ENCODE measurements at places on chromosomes 4 and X.

DNA sequence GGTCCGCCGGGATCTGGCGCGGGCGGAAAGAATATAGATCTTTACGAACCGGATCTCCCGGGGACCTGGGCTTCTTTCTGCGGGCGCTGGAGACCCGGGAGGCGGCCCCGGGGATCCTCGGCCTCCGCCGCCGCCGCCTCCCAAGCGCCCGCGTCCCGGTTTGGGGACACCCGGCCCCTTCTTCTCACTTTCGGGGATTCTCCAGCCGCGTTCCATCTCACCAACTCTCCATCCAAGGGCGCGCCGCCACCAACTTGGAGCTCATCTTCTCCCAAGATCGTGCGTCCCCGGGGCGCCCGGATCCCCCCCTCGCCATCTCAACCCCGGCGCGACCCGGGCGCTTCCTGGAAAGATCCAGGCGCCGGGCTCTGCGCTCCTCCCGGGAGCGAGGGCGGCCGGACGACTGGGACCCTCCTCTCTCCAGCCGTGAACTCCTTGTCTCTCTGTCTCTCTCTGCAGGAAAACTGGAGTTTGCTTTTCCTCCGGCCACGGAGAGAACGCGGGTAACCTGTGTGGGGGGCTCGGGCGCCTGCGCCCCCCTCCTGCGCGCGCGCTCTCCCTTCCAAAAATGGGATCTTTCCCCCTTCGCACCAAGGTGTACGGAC is 482 bp upstream of the SHOX start:
- no peak for DNase-seq

DNA sequence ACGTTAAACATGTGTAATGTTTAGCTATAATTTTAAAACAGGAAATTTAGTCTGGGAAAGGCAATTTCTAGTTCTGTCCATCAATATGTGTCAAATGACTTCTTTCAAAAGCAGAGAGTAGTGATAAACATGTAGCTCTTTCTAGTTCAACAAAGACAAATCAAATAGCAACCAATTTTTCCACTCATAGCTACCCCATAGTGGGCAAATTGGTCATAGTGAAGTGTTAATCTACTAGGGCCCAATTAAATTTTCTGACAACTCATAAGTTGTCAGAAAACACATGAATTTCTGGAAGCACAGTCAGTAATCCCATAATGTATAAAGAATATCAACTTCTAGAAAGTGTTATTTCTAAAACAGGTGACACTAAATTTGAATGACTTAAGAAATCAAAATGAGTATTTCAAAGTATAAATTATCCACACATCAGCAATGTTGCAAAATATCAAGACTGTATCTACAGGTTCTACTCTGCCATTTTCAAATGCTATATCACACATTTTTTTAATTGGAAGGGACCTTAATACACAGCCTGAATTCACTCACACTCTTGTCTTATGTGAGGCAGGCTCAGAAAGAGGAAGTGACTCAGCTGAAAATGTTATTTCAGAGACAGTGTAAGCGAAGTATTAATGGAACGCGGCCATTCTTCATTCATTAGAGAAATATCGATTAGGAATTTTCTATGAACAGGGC is 7.7 kb downstream of the OCIAD2 start:
- DNase-seq = no peak

- peak; percentile 11 for DNase-seq
These were observed 343.0 kb downstream of the OPHN1 start for GRCh38 chrX:68090266-68090665.

DNA sequence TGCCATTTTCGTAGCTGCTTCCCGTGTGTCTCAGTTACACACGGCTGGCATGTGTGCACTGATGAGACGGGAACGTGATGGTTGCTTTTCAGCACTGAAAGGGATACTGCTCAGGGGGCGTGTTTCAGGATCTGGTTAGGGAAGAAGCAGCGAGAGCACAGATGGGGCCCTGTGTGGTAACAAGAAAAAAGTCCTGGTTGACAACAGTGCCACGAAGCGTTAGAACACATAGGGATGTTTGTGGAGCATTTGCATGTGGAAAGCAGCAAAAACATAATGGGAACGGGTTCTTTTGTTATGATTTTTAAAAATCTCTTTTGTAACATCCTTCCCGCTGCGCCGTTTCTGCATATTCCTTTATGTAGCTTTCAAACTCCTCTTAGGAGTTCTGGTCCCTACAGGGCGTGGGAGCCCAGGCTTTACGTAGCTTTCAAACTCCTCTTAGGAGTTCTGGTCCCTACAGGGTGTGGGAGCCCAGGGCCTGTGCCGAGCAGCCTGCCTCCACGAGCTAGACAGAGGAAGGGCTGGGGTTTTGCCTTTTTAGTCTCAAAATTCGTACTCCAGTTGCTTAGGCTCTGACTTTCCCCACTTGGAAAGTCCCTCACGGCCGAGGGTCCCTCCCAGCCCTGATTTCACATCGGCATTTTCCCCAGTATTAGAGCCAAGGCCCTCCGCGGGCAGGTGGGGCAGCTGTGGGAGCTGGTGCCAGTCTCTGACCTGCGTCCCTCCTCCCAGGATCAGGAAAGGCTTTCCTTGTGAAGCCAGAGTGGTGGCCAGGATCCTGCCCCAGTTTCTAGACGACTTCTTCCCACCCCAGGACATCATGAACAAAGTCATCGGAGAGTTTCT is 11.0 kb upstream of the MSANTD1 start:
- no peak for DNase-seq

DNA sequence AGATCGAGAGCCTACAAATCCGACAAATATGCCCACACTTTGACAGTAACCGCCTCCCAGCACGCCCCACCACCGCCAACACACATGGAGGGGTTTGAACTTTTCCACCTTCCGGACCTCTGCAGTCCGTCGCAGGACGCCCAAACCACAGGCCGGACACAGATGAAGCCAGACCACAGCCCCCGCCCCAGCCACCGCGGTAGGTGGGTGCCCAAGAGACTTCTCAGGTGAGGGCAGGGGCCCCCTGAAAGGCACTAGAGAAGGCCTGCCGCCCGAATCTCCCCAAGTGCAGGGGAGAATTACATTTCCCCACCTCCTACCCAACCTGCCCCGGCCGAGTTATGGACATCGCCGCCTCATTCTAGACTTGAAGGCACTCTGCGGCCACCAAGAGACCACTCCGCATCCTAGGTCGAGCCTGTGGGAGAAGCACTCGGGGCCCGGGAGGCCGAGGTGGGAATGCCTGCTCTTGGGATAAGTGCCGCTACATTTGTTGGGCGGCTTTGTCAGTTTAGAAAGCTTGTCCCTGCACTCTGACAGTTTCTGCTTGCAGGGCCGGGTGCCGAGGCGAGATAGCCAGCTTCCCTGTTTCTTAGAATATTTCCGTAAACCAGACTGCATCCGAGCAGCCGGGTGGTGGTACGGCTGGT is 21.5 kb downstream of the HAND2 start:
- DNase-seq = no peak

- peak; percentile 6 for DNase-seq
These were observed 14.6 kb upstream of the CLTRN start for GRCh38 chrX:15679246-15679645.

GRCh38 chr4:121030131-121030530 is 42.2 kb downstream of the NDNF start:
- DNase-seq = peak; percentile 32

GRCh38 chr4:1170976-1171310 is 1.4 kb downstream of the SPON2 start:
- no peak for DNase-seq

DNA sequence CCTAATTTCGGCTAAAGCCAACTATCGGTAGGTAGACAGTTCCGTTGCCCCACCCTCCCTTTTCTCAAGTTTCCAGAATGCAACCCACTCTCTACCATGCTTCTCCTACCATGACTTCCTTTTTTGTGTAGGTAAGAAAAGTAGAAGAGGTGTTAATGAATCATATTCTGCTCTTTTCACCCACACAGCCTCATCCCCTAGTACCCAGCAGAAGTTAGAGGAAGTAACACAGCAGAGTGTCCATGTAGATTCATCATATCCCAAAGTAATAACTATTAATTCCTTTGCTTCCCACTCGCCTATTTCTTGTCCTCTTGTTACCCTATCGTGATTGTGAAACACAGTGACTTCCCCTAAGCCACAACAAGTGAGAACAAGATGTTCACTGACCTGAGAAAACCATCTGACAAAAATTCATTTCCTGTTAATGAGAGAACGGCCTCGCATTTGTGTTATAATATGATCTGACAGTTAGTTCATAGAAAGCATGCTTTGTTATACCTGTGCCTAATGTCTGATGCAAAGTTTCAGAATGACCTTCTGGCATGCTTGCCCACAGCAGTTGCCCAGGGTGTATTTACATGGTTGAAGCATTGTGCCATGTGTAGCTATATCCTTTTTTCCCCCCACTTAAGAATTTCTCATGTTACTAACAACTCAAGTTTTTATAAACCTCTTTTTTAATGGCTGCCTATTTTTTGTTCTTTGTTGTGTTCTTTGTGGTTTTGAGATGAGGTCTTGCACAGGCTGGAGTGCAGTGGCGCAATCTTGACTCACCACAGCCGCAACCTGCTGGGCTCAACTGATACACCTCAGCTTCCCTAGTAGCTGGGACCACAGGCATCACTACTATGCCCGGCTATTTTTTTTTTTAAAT is 185.6 kb downstream of the RAP1GDS1 start:
- no peak for DNase-seq

GRCh38 chr4:100286636-100287035 is 96.4 kb upstream of the DDIT4L start:
- DNase-seq = no peak

- no peak for DNase-seq
These were observed 632.4 kb upstream of the ZFP42 start for GRCh38 chr4:187362937-187363857.

DNA sequence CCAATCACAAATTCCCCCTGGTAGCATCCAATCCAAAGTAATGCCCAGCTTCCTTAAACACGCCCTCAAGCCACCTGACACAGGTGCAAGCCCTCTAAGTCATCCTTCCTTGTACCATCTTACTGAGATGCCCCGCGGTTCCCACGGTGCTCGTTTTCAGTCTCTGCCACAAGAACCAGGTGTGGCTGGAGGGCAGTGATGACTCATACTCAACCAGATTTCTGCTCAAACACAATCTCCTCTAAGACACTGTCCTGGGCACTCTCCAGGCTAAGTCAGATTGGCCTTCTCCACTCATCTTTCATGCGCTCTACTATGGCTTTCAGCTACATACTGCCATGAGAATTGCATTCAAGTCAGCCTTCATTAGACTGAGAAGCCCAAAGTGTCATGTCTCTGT is 3.5 kb downstream of the SH3KBP1 start:
- DNase-seq = no peak

- DNase-seq = no peak
These were observed 405.9 kb downstream of the ADGRL3 start for GRCh38 chr4:61605984-61606383.

DNA sequence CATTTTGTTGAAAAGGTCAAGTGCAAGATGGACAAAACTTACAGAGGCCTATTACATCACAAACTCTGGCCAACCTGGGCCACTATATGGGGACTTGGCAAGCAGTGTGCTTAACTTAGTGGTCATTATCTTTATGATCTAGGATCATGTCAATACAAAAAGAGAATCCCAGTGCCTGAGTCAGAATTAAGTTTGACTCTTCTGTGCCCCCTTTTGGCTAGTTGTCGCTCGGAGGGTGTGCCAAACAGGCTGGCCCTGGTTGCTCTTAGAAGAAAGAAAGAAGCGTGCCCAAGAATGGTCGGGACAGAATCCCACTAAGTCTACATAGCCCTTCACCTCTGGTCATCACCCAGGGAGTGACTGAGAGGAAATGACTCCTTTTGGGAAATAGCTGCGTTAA is 100.1 kb downstream of the EIF4E start:
- DNase-seq = no peak

- peak; percentile 8 for DNase-seq
These were observed 16.0 kb upstream of the TLR8 start for GRCh38 chrX:12890467-12890866.

- DNase-seq = no peak
These were observed 2.4 kb downstream of the DGKQ start for GRCh38 chr4:970854-971520.

- DNase-seq = no peak
These were observed 5.2 kb upstream of the PITX2 start for GRCh38 chr4:110627977-110628662.

DNA sequence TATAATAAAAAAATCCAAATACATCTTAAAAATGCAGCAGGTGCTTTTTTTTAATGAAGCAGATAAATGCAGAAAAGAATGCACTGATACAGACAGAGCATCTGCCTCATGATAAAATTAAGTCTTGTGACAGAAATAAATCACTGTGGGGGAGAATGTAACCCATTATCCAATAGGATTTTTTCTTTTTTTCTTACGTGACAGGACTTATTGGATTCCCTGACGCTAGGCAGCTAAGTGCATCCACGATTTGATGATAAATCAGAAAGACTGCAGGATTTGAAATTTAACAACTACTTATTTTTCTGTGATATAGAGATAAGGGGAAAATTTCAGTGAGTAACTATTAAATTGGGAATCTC is 110.6 kb upstream of the PPARGC1A start:
- DNase-seq = no peak

DNA sequence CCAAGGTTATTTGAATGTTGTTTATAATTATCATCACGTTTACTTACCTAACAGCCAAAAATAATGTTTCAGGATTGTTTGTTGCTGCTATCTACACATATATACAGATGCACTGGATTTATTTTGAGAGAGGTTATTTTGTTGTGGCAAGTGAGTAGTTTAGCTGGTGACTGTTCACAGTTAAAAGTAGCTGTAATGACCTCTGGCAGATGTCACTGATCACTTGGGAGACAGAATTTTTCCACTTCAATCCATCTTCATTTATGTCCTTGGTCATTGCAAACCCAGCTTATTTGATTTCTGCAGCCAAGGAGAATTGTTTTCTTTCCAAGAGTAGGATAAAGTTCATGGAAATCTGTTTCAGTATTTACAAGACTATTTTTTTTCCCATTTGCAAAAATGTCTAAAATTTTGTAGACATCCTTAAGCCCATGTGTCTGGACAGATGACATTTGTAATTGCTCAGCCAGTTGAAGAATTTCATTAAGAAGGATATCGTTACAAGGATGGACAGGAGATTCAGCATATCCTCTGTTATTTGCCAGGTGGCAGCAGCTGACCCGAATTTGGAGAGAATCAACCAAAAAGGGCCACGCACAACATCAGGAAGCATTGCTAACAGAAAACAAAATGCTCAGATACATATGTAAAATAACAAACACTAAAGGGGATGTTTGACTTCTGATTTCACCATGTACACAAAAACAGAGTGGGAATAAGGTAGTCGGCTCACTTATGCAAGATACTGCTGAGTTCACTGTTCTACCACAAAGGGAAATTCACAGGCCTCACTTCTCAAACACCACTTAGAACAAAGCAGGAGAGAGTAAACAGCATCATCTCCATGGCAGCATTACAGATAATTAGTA is 64.5 kb downstream of the GPRIN3 start:
- no peak for DNase-seq

Data from fibroblast of the aortic adventitia (primary cell).